ENCODE measurements at places on chromosomes 6 and 20. TPM values are rescaled to one million over a fixed set of nuclear protein-coding genes. Genes with fewer than 3 reads are reported as not detected.

GRCh38 chr6:315921-316752 is 23.9 kb downstream of the DUSP22 start:
- no peak for DNase-seq

The C6orf132 gene
- total RNA-seq, result 2.4 TPM

- DNase-seq, result no peak
Observed at GRCh38 chr6:139852488-139853140, 478.2 kb upstream of the CITED2 start.

The RAET1L gene
- not detected for total RNA-seq

DNA sequence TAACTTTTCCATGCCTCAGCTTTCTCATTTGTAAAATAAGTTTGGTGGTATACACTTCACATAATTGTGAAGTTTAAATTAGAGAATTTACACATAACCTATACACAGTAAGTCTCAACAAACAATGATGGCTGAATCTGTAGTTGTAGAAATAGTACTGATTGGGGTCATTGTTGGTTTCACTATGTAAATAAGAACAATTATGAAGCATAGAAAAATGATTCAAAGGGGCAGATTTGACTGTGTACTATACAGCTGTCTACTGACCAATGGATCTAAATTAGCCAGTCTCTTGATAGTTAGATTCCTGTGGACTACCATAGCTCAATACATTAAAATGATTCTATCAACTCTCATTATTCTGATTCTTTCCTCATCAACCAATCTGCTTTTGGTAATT is 181.1 kb upstream of the STXBP5 start:
- DNase-seq, result no peak

The SAMD5 gene
- 4.1 TPM for total RNA-seq

GRCh38 chr6:41058783-41059181 is 5.8 kb downstream of the APOBEC2 start:
- DNase-seq, result no peak

The THBS2 gene
- 176 TPM for total RNA-seq

GRCh38 chr6:111423055-111423633 is 59.9 kb downstream of the REV3L start:
- no peak for DNase-seq

GRCh38 chr20:31816221-31816620 is 2.9 kb upstream of the MYLK2 start:
- DNase-seq, result no peak

DNA sequence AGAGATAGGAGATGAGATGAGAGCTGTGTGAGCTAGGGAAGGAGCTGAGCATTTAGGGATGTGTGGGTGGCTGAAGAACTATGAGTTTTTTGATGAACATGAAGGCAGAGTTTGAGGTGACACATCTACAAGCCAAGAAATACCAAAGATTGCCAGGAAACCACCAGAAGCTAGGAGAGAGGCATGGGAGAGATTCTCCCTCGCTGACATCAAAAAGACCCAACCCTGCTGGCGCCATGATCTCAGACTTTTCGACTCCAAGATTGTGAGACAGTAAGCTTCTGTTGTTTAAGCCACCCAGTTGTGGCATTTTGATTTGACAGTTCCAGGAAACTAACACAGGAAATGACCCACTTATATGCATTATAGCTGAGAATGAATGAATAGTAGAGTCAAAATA is 790.9 kb downstream of the TFAP2A start:
- no peak for DNase-seq

- DNase-seq, result no peak
Observed at GRCh38 chr6:35179901-35180535, 33.7 kb upstream of the SCUBE3 start.

GRCh38 chr20:8522168-8522567 is 390.1 kb downstream of the PLCB1 start:
- DNase-seq, result no peak

GRCh38 chr20:45452772-45453691 is 16.5 kb upstream of the WFDC2 start:
- no peak for DNase-seq

- no peak for DNase-seq
Observed at GRCh38 chr6:156160007-156160794, 617.0 kb upstream of the ARID1B start.

The DEFB124 gene
- not detected for total RNA-seq

The ZMYND8 gene
- total RNA-seq, result 20.3 TPM

The PTPRK gene
- total RNA-seq, result 20.0 TPM

GRCh38 chr6:17395112-17395511 is 1.7 kb downstream of the CAP2 start:
- no peak for DNase-seq

- DNase-seq, result no peak
Observed at GRCh38 chr6:169979873-169980432, 228.5 kb downstream of the ERMARD start.

GRCh38 chr6:90846824-90847223 is 260.0 kb upstream of the MAP3K7 start:
- no peak for DNase-seq

GRCh38 chr6:121961619-121962125 is 437.8 kb upstream of the HSF2 start:
- DNase-seq, result no peak

DNA sequence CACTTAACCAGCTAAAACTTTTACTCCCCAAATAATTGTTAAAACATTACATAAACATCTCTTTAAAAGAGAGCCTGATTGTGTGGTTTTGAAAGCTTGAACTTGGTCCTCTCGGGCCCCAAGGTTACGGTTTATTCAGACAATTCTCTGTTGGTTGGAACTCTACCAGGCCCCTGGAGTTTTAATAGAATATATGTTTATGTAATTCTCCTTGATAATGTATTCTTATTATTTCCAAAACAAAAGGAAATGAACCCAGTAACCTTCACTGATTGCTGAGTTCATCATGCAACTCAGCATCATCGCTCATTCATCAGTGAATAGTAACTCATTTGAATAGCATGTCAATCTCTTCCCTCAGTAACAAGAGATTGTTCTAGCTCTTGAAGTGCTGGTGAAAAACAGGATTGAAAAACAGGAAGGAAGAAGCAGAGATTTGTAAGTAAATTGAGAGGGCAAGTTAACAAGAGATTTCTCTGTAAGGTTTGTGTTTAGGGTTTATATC is 464.5 kb upstream of the MARCKS start:
- no peak for DNase-seq

The RCAN2 gene
- total RNA-seq, result 3.0 TPM

GRCh38 chr6:42349753-42350511 is 101.8 kb downstream of the TRERF1 start:
- DNase-seq, result no peak

GRCh38 chr20:3342766-3343165 is 64.7 kb downstream of the DNAAF9 start:
- no peak for DNase-seq

- no peak for DNase-seq
Observed at GRCh38 chr6:168368066-168368820, 48.7 kb upstream of the DACT2 start.

GRCh38 chr6:8029243-8029870 is 34.8 kb downstream of the BLOC1S5 start:
- no peak for DNase-seq

DNA sequence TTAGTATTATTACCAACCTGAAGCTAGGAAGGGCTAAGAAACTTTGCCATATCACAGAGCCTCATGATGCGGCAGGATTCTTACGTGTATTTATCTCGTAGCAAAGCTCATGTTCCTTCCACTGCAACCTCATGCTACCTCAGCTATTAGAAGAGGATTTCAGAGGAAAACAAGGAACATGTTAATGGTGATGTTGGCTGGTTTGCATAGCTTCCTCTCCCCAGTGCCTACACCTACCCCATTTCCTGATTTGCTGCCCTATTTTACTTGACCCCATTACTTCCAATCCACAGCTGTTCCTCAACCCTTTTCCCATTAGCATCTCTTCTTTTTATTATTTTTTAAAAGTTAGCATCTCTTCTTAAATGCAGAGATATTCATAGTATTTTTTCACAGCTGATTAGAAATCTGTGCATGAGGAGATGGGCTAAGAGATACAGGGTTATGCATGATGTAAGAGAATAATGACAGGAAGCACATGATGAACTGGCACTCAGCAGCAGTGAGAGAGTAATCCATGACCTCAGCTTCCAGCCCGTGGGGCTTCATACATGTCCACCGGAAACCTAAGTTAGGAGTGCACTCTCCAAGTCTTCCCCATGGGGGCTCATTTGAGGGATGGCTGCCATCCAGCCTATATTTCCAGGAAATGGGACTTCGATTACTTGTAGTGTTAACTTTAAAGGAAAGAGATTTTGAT is 106.1 kb upstream of the ASF1A start:
- DNase-seq, result no peak

The DSN1 gene
- 0.29 TPM for total RNA-seq

GRCh38 chr20:25269833-25270170 is 21.9 kb downstream of the PYGB start:
- DNase-seq, result no peak

The PTCRA gene
- not detected for total RNA-seq

The SLC35D3 gene
- total RNA-seq, result not detected

- no peak for DNase-seq
Observed at GRCh38 chr20:6635034-6635736, 132.3 kb upstream of the BMP2 start.

DNA sequence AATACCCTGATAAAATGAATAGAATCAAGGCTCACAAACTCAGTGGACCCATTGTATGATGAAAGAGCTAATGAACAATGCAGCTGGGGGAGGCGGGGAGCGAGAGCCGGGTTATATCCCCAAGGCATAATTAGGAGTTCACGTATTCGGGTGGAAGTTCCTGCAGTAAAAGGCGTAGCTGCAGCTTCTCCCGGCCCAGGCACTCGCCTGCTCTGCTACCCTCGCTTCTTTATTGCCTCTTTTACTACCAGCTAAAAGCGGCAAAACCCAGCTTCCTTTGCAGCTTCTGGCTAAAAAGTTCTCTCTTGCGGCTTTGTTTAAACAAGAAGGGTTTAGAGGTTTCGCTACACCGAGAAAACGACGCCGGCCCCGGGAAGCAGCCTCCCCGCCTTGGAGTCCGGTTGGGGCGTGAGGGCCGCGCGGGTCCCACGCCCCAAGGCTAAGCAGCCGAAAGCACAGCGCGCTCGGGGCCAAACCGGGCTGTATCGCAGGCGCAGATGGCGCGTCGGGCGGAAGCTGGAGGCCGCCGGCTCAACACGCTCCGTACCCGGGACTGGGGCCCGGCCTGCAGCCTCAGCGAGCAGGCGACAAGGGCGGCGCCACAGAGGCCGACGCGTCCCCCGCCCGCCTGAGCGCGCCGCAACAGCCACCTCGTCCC is 1.6 kb downstream of the ZBTB2 start:
- DNase-seq, result peak; percentile 80

The LY6G5B gene
- total RNA-seq, result 27.4 TPM

GRCh38 chr6:35011096-35012041 is 122.3 kb downstream of the ANKS1A start:
- DNase-seq, result no peak

GRCh38 chr20:50682947-50683530 is 8.3 kb downstream of the RIPOR3 start:
- DNase-seq, result no peak

GRCh38 chr20:57092900-57093530 is 173.4 kb downstream of the BMP7 start:
- no peak for DNase-seq

The PTPN1 gene
- 33.9 TPM for total RNA-seq

DNA sequence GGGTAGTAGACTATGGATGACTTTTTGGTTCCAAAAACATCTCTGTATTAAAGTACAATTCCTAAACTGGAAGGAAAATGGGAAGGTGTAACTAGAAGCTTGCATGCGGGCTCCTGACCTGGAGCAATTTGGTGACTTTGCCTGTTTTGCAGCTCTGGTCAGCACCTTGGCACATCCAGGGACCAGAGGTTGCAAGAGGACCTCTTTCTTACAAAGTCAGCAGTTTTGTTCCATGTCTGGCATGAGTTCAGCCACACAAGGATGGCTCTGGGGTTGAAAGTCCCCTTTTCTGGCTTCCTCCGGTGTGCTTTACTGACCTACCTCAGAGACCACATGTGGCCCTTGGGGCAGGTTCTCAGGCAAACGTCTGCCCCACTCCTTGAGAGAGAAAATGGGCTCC is 22.7 kb upstream of the CD93 start:
- DNase-seq, result no peak

- no peak for DNase-seq
Observed at GRCh38 chr20:48478806-48479585, 348.8 kb downstream of the PREX1 start.

- no peak for DNase-seq
Observed at GRCh38 chr20:4722571-4722970, 862 bp downstream of the PRND start.
